ENCODE measurements at places on chromosomes 16 and 17.

DNA sequence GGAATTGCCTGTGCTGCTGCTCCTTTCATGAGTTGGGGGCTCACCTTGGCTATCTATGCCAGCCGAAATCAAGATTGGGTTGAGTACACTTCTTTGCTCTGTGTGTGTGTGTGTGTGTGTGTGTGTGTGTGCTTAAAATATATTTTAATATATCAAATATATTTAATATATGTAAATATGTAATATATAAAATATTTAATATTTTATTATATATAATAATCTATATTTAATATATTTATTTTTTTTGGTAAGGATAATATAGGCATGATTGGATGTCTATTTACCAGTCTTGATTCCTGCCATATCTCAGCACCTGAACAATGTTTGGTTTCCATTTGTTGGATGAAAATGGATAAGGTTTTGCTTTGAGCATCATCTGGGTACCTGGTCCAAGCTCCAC, 399.3 kb downstream of the CA10 start:
- DNase-seq, result no peak

GRCh38 chr16:68227850-68228553, 7.9 kb downstream of the ESRP2 start:
- no peak for DNase-seq

DNA sequence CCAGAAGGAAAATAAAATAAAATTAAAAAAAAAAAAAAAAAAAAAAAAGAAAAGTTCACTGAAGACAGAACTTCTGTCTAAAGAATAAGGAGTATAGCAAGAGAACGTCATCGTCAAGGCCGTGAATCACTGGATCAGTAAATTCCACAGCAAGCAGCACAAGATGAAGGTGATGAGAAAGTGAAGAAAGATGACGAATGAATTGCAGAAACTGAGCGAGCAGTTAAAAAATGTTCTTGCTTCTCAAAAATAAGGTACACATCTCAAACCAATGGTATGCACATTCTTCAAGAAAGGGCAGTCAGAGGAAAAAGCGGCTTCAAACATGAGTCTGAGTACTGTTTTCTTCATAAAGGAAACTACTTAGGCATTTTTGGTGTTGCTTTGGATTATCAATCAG, 104.7 kb downstream of the SMG6 start:
- DNase-seq, result no peak

- DNase-seq, result no peak
Observed at GRCh38 chr17:3859940-3860339, 13.9 kb upstream of the NCBP3 start.

DNA sequence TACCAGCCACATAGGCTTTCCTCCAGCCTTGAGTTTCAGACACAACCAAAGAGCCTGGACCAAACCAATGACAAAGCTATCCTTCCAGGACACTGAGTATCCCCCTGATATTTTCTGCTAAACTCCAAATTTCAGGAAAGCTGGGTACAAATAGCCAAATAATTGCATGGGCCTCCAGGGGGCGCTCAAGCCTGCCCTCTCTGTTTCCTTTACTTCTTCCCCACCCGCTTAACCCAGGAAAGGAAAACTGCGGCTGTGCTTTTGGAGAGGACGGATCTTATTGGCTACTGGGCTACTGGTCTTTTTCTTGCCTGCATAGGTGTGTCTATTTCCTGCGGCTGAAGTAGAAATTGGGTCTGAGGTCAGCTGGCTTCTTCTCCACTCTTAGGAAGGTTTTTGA, 30.1 kb downstream of the GNGT2 start:
- DNase-seq, result peak; percentile 57

DNA sequence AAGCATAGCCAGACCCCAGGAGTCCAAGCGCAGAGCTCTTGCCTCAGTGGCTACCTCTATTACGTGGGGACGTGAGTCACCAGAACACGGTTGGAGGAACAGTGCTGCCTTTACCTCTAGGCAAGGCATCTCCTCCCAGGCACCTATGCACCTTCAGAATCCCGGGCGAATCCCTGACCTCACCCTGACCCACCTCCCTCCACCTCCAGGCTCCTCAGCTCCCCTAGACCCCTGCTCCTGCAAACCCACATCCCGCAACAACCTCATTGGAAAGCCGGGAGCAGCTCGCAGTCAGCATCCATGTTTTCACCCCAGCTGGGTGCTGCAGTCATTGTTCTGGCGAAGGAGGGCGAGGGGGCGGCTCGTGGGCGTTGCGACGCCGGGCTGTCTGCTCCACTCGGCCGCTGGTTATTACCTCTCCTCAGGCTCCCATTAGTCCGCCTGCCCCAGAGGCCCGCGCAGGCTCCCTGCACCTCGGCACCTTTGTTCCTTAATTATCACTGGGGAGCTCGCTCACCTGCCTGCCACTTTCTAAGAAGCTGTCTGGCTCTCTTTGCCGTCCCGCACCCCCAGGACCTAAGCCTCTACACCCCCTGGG, 24.6 kb upstream of the DLX4 start:
- DNase-seq, result no peak

GRCh38 chr17:28944862-28945741, 6.2 kb downstream of the PHF12 start:
- DNase-seq, result no peak

- no peak for DNase-seq
Observed at GRCh38 chr17:65533852-65534457, 27.5 kb downstream of the AXIN2 start.

Measured in activated T-cell treated with anti-CD3 and anti-CD28 coated beads for 4 hours (primary cell).